ENCODE measurements at places on chromosomes 1 and 21. TPM values are rescaled to one million over a fixed set of nuclear protein-coding genes. Genes with fewer than 3 reads are reported as not detected.

- peaks cover 25% of the 10 kb centered on the region for H3K36me3 ChIP-seq
- H3K4me1 ChIP-seq = no peaks in the 10 kb centered on the region
- H3K27me3 ChIP-seq = no peaks in the 10 kb centered on the region
These were observed 108.3 kb downstream of the RPS6KC1 start for GRCh38 chr1:213159376-213159775.

DNA sequence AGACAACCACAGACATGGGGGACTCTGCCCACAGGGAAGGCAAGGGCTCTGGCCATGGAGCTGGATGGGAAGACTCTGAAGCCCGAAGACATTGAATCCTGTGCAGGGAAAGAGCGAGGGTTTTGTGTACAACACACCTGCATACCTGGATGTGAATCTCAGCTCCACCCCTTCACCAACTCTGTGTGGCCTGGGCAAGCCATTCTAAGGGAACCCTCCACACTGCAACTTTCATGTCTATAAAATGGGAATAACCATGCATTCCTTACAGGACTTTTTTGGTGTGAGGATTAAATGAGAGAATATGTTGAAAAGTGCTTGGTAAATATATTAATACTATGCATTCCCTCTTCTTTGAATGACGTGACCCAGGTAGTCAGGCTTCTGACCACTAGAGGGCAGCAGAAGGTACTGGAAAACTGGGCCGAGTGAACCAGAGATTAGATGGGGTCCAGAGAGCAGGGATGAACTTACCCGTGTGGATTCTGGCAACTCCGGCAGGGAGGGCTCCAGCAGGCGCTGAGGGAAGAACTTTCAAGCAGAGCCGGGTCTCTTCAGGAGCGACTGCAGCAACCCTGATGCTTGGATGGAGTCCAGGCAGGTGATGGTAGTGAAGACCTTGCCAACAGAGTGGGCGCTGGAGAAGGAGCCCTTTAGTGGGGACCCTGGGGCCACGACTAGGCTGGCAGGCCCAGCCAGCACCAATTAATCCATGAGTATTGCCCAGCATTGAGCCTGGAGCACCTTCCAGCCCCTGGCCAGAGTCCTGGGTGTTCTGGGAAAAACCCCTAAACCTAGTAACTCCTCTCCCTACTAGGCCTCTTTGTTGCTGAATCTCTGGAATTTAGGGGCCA lies 834 bp upstream of the ELF3 start:
- peak; percentile 76 for DNase-seq
- no peaks in the 10 kb centered on the region for H3K4me1 ChIP-seq

- no peak overlapping the region for H3K4me3 ChIP-seq
These were observed 7.3 kb upstream of the LRRC71 start for GRCh38 chr1:156912861-156913808.

GRCh38 chr1:106721790-106722189 lies 334.7 kb upstream of the PRMT6 start:
- no peak overlapping the region for H3K4me3 ChIP-seq
- H3K27ac ChIP-seq = no peak overlapping the region
- no peaks in the 10 kb centered on the region for H3K4me1 ChIP-seq
- no peaks in the 10 kb centered on the region for H3K36me3 ChIP-seq
- no peaks in the 10 kb centered on the region for H3K27me3 ChIP-seq

GRCh38 chr1:54716299-54717047 lies 812 bp downstream of the TTC4 start:
- H3K4me1 ChIP-seq = peaks cover 29% of the 10 kb centered on the region
- no peaks in the 10 kb centered on the region for H3K27me3 ChIP-seq
- DNase-seq = peak; percentile 39
- peaks cover 33% of the 10 kb centered on the region for H3K36me3 ChIP-seq

UCHL5 gene
- total RNA-seq = 141 TPM

RHD gene
- total RNA-seq = not detected

AQP10 gene
- not detected for total RNA-seq

SPSB1 gene
- total RNA-seq = 6.8 TPM

OR2T33 gene
- not detected for total RNA-seq
